ENCODE measurements at places on chromosomes 1 and 21.

DNA sequence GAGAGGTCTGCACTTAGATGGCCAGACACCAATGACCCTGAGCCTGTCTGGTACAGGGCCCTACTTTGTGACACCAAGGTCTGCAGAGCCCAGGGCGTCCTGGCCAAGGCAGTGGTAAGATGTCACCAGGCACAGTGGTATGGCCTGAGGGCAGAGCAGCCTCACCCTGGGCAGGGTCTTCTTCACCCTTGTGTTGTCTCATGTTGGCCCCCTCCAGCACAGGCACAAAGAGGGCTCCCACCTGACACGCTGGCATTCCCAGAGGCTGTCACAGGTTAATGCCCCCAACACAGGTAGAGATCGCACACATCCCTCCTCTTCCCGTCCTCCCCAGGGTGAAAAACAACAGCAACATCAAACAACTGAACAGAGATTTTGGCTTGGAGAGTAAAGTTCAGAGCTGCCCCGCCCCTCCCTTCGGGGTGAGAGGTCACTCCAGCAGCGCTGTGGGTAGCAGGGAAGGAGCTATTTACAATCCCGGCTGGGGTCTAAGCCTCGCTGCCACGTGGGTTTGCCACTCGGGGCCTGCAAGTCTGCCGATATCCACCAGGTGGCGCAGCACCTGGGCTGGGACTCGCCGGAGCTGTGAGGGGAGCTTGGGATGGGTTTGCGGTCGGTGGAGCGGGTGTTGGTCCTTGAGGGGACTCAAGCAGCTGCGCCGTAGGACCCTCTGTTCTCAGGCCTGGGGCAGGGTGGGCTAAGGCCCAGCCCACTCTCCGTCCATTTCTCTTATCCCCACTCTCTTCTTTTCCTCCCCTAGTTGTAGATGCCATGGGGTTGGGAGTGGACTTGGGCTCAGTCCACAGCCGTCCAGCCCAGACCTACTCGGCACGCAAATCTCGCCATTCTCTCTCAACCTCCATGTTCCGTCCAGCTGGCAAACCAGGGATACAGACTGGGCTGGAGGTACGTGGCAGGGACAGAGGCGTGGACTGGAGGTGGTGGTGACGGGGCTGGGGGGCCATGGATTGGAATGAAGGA, 12.7 kb downstream of the EFNA3 start:
- DNase-seq, result peak; percentile 69

DNA sequence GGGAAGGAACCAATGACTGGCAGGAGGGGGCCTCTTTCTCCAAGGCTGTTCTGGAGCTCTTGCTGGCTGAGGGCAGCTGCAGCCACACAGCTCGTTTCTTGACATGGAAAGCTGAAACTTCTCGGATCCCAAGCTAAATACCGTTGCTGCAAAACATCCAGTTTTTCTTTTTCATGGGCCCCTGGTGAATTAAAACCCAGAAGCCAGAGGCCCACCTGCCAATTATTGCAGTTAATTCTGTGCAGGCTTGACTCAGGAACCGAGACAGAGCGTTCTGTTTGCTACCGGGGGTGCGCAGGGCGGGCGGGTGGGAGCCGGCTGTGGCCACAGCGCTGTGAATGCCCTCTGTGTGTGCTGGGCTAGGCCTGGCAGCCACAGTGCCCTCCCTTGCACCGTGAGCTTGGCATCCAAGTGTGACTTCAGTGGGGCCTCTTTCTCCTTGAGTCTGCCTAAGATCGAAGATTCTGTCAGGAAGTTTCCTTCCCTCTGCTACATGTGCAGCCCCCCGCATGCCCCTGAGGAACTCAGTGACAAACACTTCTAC, 19.9 kb upstream of the KCNE2 start:
- no peak for DNase-seq

DNA sequence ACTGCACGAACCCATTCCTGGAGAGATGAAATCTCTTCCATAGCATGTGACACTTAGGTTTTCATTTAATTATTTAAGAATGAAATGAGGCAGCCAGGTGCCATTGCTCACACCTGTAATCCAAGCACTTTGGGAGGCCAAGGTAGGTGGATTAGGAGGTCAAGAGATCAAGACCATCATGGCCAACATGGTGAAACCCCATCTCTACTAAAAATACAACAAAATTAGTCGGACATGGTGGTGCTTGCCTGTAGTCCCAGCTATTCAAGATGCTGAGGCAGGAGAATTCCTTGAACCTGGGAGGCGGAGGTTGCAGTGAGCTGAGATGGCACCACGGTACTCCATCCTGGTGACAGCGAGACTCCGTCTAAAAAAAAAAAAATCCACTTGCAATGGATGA, 17.8 kb downstream of the L1TD1 start:
- DNase-seq, result no peak

DNA sequence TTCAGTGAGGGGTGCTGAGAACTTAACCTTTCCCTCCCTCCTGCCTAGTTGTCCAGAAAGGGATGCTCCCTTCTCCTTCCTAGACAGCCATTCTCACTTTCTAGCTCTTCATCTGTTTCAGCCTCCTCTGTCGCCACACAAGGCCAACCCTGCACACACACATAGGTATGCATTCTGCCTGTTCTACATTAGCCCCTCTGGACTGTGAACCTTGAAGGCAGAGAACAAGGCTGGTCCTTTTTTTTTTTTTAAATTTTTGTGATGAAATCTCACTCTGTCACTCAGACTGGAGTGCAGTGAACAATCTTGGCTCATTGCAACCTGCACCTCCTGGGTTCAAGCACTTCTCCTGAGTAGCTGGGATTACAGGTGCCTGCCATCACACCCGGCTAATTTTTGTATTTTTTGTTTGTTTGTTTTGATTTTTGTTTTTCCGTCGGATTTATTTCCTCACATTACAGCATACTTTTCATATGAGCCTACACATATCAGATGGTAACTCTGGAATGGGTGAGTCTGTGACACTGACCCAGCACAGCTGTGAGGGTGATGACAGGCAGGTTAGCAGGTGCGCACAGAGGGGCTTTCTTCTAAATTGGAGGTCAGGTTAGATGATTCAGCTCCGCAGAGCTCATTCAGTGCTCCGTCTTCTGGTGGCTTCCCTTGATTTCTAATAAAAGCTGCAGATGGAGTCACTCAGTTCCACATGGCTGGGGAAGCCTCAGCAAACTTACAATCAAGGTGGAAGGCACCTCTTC, 4.9 kb upstream of the AKR1A1 start:
- no peak for DNase-seq

DNA sequence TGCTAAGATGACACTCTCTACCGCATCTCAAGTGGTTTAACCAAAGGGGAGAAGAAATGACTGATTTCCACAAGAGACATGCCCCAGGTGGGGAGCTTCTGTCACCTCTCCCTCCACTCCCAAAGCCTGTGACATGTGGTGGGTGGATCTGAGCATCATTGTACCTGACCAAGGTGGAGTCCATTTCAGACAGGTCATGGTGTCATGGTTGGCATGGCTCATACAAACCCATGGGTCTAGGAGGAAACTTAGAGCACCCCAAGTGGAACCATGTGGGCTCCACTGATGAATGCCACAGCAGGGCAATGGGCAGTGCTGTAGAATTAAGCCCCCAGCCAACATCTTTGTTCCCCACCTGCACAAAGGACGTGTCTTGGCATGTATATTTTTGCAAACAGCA, 131.5 kb upstream of the EDN2 start:
- no peak for DNase-seq

DNA sequence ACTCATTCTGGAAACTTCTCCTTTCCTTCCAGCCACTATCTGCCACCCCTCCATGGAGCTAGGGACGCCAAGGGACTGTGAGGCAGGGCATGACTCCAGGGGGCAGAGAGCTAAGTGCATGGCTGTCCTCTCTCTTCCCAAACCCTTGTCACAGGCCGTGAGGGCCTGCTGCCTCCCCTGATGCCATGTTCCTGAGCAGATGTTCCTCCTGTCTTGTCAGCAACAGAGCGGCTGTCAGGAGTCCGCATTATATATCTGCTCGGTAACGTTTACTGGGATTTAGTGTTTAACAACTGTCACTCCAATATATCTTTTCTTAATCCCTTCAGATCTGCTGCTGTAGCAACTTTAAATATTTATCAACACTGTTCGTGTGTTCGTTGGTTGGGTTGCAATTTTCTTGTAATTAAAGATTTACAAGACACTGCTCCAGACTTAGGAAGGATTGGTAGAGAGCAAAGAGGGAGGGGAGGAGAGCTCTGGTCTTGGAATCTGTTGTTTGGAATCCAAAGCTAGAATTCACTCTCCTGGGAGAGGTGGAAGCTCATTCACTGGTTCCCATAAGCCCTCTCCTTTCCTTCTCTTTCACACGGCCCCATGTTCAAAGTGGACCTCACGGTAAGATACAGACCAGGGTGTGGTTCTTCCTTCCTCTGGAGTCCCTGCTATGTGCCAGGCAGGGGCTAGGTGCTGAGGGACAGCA, 76.2 kb downstream of the MDM4 start:
- DNase-seq, result no peak

- peak; percentile 83 for DNase-seq
These were observed 54.9 kb downstream of the TMEM53 start for GRCh38 chr1:44619261-44619900.

- no peak for DNase-seq
These were observed 122.3 kb downstream of the DMRTB1 start for GRCh38 chr1:53581476-53581875.

- DNase-seq, result no peak
These were observed 478.9 kb downstream of the DPYD start for GRCh38 chr1:97441966-97442365.

DNA sequence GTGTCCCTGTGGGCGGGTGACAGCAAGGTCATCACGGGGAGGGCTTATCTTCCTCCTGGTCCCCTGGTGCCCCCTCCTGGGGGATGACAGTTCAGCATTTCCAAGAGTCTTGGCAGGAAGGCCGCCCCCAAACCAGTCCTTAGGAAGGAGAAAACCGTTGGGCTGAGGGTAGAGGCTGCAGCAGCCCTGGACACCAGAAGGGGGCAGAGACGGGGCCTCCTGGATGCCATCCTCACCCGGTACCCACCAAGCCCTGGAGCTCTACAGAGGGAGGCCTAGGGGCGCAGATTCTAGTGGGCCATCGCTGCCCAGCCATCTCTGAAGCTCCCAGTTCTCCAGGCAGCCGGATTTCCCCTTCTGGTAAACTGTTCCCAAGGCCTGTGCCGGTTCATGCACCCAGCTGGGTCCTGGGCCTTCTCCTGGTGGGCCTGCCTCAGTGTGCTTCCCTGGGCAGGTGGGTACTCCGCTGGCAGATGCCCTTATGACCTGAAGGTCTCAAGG, 14.8 kb upstream of the ZNF669 start:
- no peak for DNase-seq

DNA sequence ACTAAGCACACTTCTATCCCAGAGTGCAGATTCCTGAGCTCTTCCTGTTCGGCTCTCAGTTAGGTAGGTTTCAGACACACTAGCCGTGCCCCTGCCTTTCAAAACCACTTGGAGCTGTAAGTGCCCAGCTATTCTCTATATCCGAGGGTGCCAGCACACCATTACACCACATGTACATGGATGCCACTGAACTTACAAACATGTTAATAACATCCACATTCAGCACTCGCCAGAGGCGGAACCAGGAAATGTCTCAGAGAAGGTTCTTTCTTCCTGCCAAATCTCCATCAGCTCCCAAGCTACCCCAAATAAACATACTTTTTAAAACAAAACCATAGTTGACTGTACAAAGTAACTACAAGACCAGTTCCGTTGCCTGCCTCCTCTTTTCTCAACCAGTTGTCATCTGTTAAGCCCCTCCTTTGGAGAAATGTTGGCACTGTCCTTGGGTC, 78.4 kb upstream of the CTTNBP2NL start:
- no peak for DNase-seq

DNA sequence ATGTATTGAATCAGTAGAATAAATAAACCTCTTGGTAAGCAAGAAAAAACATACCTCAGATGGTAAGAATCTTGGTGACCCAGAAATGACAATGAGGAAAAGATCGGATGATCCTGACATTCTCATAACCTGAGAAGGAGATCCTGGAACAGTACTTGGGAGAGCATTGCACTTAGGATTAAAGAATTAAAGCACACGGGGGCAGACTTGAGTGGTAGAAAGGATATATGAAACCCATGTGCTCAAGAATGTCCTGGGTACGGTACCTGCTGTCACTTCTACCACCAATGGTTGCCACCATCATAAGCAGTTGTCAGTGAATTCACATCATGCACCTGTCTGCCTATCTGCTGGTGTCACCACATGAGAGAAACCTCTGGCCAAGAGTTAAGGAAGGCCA, 108.9 kb upstream of the GJB5 start:
- DNase-seq, result no peak

- peak; percentile 28 for DNase-seq
These were observed 90.4 kb downstream of the KCNK1 start for GRCh38 chr1:233704170-233704897.

DNA sequence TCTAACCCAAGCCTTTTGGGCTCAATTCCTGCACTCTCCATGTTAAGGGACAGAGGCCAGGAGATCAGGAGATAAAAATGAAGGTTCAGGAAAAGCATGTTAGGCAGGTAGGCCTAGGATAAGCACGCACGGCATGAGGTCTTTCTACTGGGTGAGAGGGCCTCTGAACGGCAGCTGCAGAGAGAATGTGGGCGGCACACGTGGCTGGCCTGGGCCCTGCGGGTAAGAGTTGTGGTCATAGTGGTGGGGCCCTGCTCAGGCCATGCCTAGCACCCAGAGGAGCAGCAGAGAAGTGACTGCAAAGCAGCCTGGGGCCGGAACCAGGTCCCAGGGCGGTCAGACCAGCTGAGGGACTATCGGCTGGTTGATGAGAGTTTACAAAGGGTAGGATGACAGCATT, 7.5 kb upstream of the FOXO6 start:
- no peak for DNase-seq

GRCh38 chr21:28776251-28776650, 216.4 kb downstream of the LTN1 start:
- DNase-seq, result peak; percentile 85

DNA sequence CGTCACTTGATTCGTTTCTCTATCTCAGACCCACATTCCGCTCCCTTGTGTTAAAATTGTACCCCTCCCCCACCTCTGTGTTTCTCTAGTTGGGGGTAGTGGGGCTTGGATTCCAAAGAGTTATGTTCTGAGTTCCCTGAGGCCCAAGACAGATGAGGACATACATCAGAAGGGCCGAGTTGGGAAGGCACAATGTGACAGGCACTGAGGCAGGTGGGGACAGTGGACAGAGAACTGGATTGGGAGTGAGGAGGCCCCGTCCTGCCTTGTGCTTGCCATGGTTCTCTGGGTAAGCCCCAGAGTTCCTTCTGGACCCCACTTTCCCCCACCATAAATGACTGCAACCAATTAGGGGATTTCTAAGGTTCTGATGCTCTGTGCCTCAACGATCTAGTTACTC, 80.5 kb upstream of the ETV3 start:
- no peak for DNase-seq

DNA sequence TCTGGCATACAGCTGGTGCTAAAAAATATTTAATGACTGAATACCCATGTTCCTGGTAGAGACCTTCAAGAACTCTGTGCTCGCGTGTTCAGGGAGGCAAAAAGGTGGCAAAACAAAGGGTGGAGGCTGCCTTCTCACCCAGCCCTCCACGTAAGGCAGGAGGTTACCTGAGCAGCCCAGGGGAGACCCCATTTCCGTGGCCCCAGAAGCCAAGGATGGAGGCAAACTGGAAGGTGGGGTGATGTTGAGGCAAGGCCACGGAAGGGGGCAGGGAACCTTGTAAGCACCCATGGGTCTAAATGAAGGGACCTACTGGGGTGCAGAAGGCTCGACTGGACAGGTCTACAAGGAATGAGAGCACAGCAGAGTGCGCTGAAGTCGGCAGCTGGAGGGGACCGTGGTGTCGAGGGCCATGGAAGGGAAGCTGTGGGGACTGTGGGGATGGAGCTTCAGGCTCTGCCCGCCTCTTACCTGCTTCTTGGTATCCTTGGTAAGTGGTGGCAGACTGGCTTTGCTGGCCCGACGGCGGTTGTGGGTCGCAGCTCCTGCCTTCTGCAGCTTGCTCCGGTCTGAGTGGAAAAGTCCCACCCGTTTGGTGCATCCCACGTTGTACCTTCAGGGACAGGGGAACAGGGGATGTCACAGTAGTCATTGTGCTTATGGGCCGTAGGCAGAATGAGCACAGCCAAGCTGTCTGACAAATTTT, 8.9 kb upstream of the A3GALT2 start:
- DNase-seq, result no peak
